Forelimb muscle (tissue), 1 donor: ENCODE measurements at places on chromosomes 6 and 20. TPM values are rescaled to one million over a fixed set of nuclear protein-coding genes. Genes with fewer than 3 reads are reported as not detected.

DNA sequence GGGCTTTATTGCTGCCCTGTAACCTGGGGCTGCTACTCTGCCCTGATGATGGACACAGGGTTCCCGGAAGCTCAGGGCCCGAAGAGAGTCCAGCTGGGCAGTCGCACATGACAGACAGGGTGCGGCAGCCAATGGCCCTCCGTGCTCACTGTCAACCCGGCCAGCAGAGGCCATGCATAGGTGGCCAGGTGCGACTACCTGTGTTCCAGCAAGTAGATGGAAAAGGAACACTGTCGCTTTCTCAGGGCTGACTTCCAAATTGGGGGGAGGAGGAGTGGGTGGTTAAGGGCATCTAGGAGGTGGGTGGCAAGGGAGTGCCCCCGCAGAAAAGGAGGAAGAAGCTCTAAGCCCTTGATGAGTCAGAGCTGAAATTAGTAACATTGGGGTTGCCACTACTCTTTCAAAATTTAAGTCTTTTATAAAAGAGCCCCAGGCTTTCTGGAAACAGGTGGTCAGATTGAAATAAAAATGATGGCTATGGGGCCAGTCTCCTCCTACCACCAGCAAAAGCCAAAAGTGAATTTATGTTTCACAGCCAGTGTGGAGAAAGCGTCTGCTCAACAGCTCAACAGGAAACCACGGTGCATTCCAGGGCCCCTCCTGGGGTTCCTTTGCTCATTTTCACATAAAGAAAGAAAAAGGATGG, 2.3 kb upstream of the RAMACL start:
- no peak for DNase-seq

- no peak for DNase-seq
Measured at GRCh38 chr6:93799226-93799625, 379.9 kb upstream of the EPHA7 start.

DNA sequence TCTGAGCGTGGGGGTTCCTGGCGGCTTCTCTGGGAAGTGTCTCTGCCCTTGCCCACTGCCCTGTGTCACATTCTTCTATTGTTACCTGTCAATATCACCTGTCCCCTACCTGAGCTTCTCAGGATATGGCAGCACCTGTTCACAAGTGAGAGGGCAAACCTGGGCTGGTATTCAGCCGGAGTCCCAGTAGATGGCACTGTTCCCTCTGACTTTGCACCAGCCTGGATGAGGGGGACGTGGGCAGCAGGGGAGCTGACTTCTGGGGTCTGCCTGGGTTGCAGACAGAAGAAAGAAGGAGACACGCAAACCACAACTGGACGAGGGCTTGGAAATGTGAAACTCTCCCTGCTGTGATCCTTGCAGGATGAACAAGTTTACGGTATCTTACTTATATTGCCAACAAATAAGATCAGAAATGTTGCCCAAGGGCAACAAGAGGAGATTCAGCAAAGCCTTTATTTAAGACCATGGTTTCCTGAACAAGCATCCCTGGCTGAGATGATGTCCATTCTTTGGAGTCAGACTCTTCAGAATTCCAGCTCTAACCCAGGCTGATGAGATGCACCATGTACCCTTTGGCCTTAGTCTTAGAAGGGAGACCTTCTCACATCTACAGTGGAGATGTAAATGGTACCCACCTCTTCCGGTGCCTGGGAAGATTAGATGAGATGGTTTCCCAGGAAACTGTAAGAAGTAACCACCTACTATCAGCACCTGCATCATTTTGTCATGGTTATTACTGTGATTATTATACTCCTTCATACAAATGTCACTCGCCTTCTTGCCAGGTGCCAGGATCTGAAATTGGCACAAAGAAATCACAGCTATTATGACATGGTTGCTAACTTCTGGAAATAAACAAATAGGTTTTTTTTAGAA, 400.0 kb upstream of the CDH4 start:
- no peak for DNase-seq

EFCAB8 gene
- polyA plus RNA-seq, result 0.24 TPM

DYNLT2 gene
- polyA plus RNA-seq, result 2.9 TPM

DNA sequence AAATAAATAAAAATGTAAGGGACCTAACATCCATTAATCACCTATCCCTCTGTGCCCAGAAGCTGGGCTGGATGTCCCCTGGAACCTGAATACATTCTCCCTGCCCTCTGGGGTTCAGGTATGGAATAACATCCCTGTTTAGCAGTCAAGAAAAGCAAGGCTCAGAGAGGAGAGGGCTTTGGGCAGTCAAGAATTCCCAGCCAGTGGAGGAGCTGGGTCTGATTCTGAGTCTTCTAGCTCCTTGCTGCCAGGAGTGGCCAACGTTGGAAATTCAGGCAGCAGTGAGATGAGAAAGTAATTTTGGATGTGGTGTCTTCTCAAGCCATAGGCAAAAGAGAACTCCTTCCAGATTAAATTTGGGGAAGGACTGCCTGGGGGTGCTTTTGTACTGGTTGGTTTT, 42.6 kb upstream of the ZNFX1 start:
- no peak for DNase-seq

DNA sequence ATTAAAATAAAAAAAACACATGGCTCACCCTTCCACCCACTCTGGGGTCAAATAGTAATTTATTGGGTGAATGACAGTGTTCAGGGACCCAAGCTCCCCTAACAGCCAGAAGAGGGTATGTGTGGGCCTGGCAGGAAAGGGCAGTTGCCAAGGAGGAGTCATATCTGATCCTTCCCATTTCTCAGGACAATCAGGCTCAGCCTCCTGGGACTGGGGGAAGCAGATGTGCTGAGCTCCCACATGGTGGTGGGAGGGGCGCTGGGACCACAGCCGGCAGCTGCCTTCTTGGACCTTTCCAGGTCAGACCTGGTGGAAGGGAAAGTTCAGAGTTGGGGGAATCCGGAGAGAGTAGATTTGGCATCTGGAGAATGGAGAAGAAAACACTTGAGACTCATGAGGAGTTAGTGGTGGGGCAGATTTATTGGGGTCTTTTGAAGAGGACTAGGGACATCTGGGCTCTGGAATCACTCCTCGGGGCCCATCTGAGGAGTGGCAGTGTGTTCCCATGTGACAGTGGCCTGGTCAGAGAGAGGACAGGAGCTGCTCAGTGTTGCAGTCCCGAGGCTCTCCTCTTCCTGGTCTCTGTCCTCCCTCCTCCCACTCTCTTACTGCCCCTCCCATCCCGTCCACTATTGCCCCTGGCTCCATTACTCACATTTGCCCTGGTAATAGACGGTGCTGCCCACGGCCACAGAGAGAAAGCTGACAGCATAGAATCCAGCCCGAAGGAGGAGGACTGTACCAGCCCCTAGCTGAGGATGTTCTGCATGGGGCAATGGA, 3.0 kb downstream of the LST1 start:
- DNase-seq, result no peak

LRRC73 gene
- 0.16 TPM for polyA plus RNA-seq

- DNase-seq, result no peak
Measured at GRCh38 chr6:110720066-110720465, 95.2 kb downstream of the CDK19 start.

GRCh38 chr20:50586531-50587232, 76.5 kb downstream of the PTPN1 start:
- DNase-seq, result no peak

PRSS16 gene
- polyA plus RNA-seq, result 0.27 TPM

FOXA2 gene
- polyA plus RNA-seq, result not detected

DNA sequence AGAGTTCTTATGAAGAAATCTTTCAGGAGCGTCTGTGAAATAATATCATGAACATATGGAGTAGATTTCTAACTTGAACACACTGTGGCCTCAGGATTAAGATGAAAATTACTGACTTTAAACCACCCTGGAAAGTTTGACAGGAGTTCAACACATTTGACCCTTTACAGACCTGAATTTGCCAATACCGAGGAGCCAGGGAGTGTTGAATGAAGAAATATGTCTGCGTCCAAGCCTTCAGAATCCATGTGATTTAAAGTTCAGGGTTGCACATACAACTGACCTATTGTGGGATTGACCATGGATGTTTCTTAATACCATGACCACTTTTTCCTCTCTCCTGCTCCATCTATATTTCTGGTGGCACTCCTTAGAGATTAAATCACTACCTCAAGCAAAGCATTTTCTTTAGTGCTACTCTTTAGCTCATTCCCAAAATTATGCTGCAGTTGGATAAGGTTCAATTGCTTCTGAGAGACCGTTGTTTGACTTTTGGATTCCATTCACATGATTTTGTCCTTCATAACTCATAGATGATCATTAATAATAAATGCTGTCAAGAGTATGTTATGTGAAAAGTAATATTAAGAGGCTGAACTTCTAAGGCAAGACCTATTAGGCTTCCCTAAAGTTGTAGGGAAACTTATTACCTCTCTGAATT, 57.4 kb downstream of the PRL start:
- DNase-seq, result no peak

- no peak for DNase-seq
Measured at GRCh38 chr6:84739866-84740208, 24.6 kb downstream of the TBX18 start.

METTL24 gene
- polyA plus RNA-seq, result 0.37 TPM

DNA sequence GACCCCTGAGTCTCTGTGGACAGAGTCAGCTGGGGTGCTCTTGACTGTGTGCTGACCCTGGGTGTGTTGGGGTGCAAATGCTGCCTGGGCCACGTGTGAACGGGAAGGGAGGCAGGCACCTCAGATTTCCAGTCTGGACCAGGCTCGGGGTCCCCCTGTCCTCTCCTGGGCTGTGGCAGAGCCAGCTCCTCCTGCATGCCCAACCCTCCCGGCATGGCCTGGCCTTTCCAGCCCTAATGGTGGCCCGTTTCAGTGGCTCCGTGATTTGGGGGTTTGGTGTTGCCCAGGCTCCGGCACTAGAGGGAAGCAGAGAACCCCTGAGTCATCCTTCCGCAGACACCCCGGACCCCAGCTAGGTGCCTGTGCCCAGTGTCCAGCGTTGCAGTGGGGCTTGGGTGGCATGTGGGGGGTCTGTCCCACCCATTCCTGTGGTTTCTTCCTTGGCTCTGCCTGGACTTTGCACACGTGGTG, 9.1 kb downstream of the RBM38 start:
- no peak for DNase-seq

GHRH gene
- not detected for polyA plus RNA-seq

BHLHE23 gene
- not detected for polyA plus RNA-seq

DNA sequence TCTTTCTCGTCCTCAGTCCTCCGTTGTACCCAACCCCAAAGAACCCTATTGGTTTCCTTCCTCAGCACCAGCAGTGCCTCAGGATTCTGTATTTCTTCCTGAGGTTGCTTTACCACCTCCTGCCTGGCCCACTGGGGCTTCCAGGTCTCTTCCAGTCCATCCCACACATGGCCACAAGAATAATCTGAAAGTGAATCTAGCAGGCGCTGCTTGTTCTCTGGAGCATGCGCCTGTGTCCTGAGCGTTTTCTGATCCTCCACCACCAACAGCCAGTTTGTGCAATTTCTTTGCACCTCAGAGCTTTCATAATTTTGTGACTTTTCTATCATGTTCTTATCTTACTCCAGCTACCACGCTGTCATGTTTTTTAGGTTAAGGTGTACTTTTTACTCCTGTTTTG, 11.6 kb upstream of the HSP90AB1 start:
- DNase-seq, result no peak

DNA sequence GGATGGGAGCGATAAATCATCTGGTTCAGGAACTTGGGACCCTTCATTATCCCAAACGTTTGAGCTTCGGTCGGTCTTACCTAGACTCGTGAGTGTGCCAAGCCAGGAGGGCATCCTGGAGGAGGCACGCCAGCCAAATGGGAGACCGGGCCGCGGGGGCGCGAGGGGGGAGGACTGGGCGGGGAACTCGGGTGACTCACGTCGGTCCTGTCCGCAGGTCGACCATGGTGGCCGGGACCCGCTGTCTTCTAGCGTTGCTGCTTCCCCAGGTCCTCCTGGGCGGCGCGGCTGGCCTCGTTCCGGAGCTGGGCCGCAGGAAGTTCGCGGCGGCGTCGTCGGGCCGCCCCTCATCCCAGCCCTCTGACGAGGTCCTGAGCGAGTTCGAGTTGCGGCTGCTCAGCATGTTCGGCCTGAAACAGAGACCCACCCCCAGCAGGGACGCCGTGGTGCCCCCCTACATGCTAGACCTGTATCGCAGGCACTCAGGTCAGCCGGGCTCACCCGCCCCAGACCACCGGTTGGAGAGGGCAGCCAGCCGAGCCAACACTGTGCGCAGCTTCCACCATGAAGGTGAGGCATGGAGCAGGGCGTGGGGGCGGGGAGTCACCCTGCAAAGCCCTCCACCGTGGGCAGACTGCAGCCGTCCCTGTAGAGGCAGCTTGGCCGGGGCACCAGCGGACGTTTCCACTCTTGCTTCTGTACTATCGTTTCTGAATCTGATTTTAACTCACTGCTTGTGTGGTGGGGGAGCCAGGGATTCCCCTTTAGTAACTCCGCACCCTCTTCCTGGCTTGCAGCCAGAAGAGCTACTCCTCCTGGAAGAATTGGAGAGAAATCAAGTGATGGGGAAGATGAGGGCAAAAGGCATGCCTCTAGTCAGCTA, 2.7 kb downstream of the BMP2 start:
- DNase-seq, result no peak

DNA sequence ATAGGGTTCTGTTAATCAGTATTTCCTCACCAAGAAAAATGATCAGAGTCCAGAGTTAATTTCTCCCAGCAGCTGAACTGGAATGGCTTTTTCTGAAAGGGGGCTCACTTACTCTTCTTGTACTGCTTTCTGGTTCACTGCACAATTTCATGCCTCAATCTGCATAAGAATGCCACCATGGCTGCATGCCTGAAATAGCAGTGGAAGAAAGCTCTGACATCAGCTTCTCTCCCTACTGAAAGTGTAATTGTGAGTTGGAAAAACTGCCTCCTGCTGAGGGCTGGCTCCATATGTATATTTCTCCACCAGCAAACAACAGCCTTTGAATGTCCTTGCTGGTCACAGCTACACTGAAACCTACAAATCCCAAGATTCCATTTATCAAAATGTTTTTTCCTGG, 1027.2 kb upstream of the GJE1 start:
- DNase-seq, result no peak

POPDC3 gene
- 80.4 TPM for polyA plus RNA-seq

DNA sequence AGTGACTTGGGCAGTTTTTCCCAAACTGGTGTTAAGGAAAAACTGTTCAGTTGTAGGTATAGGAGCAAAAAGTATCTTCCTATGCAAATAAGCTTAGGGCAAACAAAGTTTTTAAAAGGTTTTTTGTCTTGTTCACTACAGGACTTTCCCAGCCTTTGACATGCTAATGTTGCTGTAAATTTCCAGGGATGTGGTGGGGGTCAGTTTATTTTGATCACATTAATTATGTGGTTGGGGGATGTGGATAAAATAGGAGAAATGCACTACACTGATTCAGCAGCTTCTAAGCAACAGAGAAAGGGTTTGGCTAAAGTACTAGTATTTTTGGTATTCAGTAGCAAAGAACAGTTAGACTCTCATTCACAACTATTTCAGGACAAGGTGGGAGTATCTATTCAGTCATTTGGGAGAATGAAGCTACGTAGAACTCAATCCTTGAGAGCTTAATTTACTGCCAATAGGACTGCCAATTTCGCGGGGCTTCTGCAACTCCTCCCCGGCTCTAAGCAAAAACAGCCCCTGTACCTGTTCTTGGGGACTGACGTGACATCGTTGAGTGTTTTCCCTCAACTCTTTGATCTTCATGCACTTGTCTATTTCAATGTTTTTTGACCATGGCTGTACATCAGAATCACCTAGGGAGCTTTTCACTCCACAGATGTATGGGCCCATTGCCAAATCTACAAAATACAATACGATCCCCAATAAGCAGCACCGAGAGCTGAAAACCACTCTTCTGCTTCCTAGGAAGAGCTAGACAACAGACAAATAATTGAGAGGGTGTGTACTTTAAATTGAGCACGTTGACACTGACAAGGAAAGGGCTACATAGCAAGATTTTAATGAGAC, 94.8 kb upstream of the NHSL1 start:
- no peak for DNase-seq

GRCh38 chr6:143039548-143039947, 21.1 kb upstream of the AIG1 start:
- no peak for DNase-seq
